H1 (cell line): ENCODE measurements at places on chromosomes 2 and 18. TPM values are rescaled to one million over a fixed set of nuclear protein-coding genes. Genes with fewer than 3 reads are reported as not detected.

DNA sequence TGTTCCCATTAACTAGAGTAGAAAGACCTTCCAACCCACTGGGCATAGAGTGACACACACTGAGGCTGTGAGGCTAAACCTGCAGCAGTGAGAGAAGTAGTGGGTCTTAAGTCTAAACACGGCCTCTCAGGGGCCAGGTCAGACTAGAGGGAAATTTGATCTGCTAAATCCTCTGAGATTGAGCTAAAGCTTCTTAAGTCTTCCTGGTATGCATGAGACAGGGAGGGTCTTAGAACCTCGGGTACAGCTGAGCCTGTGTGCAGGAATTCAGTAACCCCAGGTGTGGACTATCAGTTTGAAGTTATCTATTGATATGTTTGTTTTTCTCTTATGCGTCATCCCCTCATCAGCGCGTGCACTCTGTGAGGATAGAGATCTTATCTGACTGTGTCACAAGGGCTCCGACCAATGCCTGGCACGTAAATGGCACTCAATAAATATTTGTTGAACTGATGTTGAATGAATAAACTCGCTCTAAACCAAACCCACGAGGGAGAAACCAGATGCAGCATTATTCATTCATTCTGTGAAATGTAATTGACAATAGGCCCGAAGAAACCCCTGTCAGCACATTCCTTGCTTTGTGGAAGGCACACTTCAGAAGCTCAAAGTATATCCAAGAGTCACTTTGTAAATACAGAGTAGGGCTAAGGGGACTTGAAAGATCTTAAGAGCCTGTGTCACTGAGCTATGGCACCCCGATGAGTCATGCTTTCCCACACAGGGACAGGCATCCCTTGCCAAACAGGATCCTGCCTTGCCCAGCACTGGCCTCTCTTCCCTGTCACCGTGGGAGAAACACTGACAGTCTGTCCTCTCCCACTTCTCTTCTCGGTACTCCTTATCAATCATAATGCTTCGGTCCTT lies 21.7 kb upstream of the RAB10 start:
- no peak for DNase-seq

- DNase-seq, result no peak
Measured at GRCh38 chr2:225113371-225114015, 71.2 kb upstream of the DOCK10 start.

DNA sequence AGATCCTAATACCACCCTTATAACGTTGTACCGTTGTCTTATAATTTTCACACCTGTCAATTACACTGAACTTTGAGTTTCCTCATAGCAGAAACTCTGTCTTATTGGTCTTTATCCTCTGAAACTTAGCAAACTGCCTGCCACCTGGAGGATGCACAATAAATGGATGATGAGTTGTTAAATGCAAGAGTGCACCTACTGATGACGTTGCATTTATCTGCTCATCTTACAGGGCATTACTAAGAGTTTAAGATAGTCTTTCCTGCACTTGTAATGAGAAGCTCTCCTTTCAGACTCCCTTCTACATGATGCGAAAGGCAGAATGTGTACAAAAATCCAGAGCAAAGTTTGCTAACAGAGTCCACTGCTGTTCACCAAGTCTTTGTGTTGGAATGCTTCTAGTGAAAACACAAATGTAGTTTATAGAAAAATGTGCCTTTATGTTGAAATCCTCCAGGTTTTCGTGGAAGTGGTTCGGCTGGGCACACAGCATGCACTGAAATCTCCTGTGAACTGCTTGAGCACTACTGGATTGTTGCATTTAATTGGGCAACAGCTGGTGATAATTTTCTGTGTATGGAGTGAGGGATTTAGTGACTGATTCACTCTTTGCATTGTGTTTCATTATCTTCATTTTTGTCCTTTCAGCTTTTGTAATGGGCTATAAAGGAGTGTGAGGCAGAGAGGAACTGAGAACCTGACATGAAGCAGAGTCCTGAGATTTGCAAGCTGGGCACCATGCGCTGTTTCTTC lies 665.8 kb upstream of the ID2 start:
- DNase-seq, result no peak

DNA sequence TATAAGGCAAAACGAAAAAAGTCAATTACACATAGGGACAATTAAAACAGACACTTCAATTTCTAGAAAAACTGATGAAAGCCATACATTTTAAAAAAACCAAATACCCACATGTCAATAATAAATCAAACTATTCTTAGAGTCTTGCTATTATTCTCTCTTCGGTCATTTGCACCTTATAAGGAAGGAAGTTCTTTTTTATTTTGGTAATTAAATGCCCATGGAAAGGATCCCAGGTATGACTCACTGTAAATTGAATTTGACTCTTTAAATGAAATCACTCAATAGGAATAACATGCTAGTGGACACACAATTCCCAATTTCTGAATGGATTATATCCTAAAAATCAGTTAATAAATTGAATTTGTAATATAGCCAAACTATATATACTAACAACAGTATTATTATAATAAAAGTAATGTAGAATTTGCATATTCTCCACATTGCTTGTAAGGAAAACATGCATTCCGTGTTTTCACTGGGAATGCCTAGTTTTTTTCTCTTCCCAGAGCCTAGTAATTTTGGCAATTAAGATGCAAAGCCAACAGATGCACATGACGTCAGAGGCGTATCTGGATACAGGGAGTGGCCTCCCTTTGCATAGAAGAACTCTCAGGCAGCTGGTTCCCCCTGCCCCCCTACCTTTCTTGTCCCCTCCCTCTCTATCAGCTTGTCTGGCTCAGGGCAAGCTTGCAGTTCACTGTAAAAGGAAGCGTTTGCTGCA lies 153.5 kb upstream of the PGAP1 start:
- no peak for DNase-seq

- DNase-seq, result no peak
Measured at GRCh38 chr2:188986839-188987238, 12.7 kb downstream of the COL3A1 start.

The SCN3A gene
- polyA plus RNA-seq, result 0.02 TPM in 1 of 2 replicates, not detected in the other

DNA sequence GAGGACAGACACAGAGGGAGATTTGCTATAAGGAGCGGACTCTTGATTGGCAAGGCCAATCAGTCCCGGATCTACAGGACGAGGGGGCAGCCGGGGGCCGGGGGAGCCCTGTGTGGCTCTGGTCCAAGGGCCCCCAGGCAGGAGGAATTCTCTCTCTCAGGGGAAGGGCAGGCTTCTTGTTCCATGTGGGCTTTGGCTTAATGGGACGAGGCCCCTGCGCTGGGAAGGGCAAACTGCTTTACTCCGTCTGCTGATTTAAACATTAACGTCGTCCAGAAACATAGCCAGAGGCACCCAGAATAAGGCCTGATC lies 75.9 kb downstream of the TMEM18 start:
- peak; percentile 38 for DNase-seq
